HFF-Myc (cell line): ENCODE measurements at places on chromosomes 5 and 9.

- DNase-seq, result no peak
Measured at GRCh38 chr9:17926246-17926645, 347.4 kb downstream of the SH3GL2 start.

GRCh38 chr9:91500509-91501014 lies 76.9 kb upstream of the NFIL3 start:
- peak; percentile 24 for DNase-seq

DNA sequence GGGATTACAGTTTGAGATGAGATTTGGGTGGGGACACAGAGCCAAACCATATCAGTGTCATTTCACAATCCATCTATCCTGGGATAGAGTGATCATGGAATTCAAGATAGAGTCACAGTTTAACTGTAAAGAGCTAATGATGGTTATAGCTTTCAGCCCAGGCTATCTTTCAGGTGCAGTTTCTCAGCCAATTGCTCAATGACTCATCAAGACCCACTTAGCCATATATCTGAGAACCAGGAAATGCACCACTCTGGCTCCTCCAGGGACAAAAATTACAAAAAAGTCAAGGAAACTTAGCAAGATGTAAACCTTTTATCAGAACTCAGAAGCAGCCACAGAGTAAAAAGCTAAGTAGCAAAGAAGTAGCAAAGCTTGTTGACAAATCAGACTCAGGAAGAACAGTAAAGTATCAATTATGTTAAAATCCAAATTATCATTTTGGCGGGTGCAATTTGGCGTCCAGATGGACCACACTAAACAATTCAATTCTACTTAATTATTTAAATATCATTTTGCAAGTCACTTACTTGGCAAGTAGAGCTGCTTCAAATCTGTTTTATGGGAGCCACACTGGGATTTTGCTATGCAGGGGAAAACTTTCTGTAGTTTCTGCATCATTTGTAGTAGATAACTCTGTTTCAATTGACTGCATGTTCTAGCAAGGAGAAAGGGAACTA lies 169.4 kb downstream of the TLE1 start:
- DNase-seq, result no peak

DNA sequence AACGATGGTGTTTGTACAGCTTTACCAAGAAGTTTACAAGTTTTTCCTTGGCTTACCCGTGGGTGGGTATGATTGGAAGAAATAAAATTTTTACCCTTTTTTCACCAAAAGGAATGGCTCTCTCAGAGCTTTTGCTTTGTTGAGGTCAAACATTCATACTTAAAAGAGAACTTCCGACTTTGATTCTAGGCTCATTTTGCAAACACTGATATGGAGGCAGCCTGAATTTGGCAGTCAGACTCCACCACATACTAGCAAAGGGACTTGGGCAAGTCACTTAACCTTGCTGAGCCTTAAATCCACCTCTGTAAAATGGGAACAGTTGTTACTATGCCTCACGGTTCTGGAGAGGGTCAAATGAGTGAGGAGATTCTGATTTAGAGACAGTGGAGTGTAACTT lies 153.5 kb downstream of the PRKACG start:
- no peak for DNase-seq

- peak; percentile 73 for DNase-seq
Measured at GRCh38 chr5:35129276-35129675, 81.5 kb upstream of the AGXT2 start.

GRCh38 chr5:168578538-168579487 lies at the start of gene PANK3:
TSS of gene PANK3 (minus strand) at chr5:168579368. CDS start at chr5:168579283, 85 bp downstream.
- DNase-seq, result no peak

- DNase-seq, result no peak
Measured at GRCh38 chr5:121313886-121314285, 537.8 kb upstream of the FTMT start.
